Fibroblast of lung (primary cell): ENCODE measurements at places on chromosomes 1 and 21.

DNA sequence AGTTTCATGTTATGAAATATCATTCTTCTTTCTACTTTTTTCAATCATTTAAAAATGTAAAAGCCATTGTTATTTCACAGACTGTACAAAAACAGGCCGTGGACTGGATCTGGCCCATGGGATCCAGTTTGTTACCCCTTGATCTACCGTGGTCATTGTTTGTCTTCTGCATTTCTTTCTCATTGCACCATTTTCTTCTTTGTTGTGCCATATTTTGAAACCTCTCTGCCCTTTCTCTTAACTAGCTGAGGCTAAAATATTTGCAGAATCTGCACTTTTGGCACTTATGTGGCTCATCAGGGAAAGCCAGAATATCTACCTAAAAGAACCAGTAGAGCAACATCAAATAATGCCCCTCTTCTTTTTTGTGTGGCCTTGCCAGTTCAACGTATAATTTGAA is 50.5 kb downstream of the DNAJC6 start:
- no peaks in the 10 kb centered on the region for H3K27me3 ChIP-seq
- H3K4me1 ChIP-seq, result no peaks in the 10 kb centered on the region
- DNase-seq, result no peak
- H3K4me3 ChIP-seq, result no peak overlapping the region

GRCh38 chr21:41663805-41664788 is 102.8 kb downstream of the RIPK4 start:
- peak; percentile 27 for DNase-seq
- peaks cover 5% of the 10 kb centered on the region for H3K4me1 ChIP-seq
- H3K36me3 ChIP-seq, result no peaks in the 10 kb centered on the region
- no peak overlapping the region for H3K27ac ChIP-seq

- no peak for DNase-seq
- H3K27me3 ChIP-seq, result no peaks in the 10 kb centered on the region
- H3K36me3 ChIP-seq, result no peaks in the 10 kb centered on the region
- no peak overlapping the region for H3K27ac ChIP-seq
- H3K4me1 ChIP-seq, result peaks cover 7% of the 10 kb centered on the region
Observed at GRCh38 chr1:67436511-67437055, 6.4 kb upstream of the SERBP1 start.

DNA sequence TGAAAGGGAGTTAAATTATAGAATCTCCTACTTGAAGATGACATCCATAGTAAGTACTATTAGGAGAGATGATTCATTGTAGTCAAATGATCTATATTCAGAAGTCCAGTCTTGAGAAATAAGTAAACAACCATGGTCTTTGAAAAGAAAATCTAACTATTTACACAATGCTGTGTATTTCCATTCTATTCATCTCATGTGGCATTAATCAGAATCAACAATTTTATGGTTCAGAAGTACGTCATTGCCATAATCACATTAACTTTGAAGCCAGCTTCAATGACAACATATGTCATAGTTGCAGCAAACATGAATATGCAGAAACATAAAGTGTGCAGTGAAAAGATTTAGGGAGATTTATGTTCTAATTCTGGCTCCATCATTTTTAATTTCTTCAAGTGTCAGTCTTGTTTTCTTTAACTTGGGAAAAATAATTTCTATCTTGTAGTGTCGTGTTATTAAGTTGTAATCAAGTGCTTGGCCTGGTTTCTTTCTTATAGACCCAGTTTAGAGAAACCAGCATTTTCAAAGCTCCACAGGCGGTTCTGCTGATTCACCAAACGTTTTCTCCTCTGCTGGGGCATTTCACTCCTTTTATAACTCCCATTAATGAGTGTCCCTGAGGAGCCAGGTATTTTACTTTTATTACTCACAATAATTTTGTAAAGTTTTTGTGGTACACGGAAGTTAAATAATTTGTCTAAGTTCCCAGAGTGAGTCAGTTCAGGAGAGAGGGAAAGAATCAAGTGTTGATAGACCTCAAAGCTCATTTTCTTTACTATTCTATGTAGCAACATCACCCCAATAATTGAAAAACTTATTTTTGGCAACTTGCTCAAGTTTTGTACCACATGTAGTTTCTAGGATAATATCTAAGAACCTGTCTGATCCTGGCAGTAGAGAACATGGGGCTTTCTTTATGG is 35.9 kb upstream of the PTGS2 start:
- H3K27ac ChIP-seq, result no peak overlapping the region
- no peak for DNase-seq
- H3K27me3 ChIP-seq, result no peaks in the 10 kb centered on the region
- no peaks in the 10 kb centered on the region for H3K36me3 ChIP-seq

DNA sequence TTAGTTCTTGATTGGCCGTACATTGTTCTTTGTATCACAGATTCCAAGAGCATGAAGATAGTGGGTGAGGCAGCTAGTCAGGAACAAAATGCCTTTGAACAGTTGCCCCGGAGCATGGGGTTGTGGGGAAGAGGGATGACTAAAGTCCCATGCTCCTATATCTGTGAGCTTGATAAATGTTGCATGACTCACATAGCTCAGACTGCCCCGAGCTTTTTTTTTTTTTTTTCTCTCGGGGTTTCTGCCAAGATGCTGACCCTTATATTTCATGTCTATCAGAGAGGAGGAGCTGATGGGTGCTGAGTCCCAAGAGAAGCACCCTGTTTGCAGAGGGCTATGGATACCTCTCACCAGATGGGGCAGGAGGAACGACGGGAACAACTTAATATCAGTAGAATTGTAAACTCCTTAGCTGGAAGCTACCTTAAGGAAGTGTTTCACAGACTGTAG is 40.6 kb downstream of the SRRM1 start:
- H3K4me3 ChIP-seq, result no peak overlapping the region
- peak; percentile 99 for DNase-seq
- H3K27me3 ChIP-seq, result no peaks in the 10 kb centered on the region
- peak overlapping the region; percentile 54 for H3K27ac ChIP-seq
- H3K36me3 ChIP-seq, result no peaks in the 10 kb centered on the region

DNA sequence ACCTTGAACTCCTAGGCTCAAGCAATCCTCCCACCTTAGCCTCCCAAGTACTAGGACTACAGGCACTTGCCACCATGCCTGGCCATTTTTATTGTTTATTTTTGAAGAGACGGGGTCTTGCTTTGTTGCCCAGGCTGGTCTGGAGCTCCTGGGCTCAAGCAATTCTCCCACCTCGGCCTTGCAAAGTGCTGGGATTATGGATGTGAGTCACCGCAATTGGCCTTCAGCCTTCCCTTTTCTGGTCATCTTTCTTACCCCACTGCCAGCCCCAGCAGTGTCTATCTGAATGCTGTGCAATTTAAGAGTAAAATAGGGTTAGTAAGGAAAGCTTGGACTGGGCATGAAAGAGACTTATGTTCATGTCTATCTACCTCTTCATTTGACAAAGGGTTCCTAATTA is 6.1 kb upstream of the KLF17 start:
- H3K27me3 ChIP-seq, result no peaks in the 10 kb centered on the region
- H3K4me1 ChIP-seq, result no peaks in the 10 kb centered on the region
- no peaks in the 10 kb centered on the region for H3K36me3 ChIP-seq
- no peak overlapping the region for H3K27ac ChIP-seq
- no peak for DNase-seq
